ENCODE measurements at places on chromosomes 7 and 10.
A peak's percentile ranks its signal among the peaks of the same experiment; 100 is the strongest.

DNA sequence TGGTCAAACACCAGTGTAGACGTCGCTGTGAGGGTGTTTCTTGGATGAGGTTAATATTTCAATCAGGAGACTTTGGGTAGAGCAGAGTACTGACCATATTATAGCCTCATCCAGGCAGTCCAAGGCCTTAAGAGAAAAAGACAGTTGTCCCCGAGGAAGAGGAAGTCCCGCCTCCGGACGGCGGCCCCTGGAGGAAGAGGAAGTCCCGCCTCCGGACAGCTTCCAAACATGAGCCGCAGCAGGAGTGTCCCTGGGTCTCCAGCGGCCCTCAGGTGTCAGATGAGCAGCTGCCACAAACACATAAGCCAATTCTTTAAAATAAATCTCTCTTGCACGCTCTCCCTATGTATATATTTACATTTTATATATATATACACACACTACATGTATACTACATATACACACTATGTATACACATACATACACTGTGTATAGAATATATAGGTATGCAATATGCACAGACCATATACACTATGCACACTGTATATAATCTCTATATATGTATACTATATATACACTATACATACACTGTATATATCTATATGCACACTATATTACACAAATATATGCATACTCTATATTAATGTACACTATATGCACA lies 37.5 kb downstream of the PWWP2B start:
- H3K36me3 ChIP-seq, result no peaks in the 10 kb centered on the region
- no peaks in the 10 kb centered on the region for H3K27me3 ChIP-seq
- H3K27ac ChIP-seq, result no peak overlapping the region
- H3K4me3 ChIP-seq, result no peak overlapping the region
- peaks cover 7% of the 10 kb centered on the region for H3K4me1 ChIP-seq
- DNase-seq, result peak; percentile 80

- no peaks in the 10 kb centered on the region for H3K36me3 ChIP-seq
- peaks cover 15% of the 10 kb centered on the region for H3K4me1 ChIP-seq
- no peak overlapping the region for H3K4me3 ChIP-seq
- no peak for DNase-seq
Measured at GRCh38 chr7:1859266-1860035, 189.4 kb downstream of the ELFN1 start.

DNA sequence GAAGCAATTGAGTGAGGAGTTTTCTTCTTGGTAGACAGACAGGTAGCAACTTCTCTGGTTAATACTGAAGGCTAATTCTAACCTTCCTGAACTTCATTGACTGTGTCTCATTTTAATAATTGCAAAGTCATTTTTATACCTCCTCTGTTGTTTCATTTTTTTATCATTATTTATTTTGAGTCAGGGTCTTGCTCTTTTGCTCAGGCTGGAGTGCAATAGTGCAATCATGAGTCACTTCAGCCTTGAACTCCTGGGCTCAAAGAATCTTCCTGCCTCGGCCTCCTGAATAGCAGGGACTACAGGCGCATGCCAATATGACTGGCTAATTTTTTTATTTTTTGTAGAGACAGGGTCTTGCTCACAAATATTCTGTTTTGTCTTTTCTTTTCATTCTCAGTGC lies 45.4 kb downstream of the APBB1IP start:
- H3K27me3 ChIP-seq, result no peaks in the 10 kb centered on the region
- peaks cover 85% of the 10 kb centered on the region for H3K4me1 ChIP-seq

DNA sequence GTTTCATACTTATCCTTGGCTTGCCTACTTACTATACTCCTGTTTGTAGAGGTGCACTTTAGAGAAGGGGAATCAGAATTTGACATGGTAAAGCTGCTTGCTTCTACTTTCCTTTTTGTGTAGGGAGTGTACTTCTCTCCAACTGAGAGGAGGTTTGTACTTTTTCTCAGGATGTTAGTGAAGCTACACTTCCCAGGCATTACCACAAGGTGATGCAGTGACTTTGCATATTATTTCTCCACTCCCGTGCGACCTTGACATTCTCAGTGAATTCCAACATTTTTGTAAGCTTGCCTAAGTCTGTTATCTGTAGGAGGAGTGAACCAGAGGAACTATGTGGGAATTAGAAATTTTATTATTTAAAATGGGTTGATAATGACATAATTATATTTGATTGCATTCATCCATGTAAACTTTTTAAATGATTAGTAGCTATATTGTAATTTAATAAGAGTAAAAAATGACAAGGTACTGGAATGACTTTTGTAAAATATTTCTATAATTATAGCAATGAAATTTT lies 5.2 kb downstream of the TAX1BP1 start:
- no peak for DNase-seq
- peaks cover 53% of the 10 kb centered on the region for H3K4me1 ChIP-seq
- no peak overlapping the region for H3K27ac ChIP-seq
- no peak overlapping the region for H3K4me3 ChIP-seq
- H3K36me3 ChIP-seq, result peaks cover 20% of the 10 kb centered on the region

DNA sequence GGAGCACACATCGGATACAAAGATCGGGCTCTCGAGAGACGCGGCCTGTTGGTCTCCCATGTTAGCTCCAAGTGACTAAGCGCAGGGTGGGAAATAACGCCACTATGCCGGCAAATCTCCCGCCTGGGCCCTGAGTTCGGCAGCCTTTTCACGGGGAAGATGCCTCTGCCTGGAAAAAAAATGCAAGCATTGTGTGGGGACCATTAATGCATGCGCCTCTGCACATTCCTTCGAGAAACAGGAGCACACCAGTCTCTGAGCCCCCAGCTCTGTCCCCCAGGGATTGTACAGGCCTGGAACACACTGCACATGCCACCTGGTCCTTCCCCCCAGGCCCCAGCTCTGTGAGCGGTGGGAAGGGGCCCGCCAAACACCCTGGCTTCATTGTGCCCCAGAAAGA lies 44.1 kb downstream of the FBXW4 start:
- no peaks in the 10 kb centered on the region for H3K27me3 ChIP-seq
- no peak overlapping the region for H3K4me3 ChIP-seq
- peaks cover 5% of the 10 kb centered on the region for H3K36me3 ChIP-seq
- no peaks in the 10 kb centered on the region for H3K4me1 ChIP-seq
- no peak for DNase-seq
- no peak overlapping the region for H3K27ac ChIP-seq

DNA sequence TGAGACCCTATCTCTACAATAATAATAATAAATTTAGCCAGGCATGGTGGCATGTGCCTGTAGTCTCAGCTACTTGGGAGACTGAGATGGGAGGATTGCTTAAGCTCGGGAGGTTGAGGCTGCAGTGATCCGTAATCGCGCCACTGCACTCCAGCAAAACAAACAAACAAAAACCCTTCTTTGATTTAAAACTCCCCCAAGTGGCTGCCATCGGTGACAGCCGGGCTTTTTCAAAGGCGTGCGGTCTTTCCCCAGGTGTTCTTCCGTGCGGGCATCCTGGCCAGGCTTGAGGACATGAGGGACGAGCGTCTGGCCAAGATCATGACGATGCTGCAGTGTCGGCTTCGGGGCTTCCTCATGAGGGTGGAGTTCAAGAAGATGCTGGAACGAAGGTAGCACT lies 1.9 kb upstream of the MYH16 start:
- H3K36me3 ChIP-seq, result no peaks in the 10 kb centered on the region
- H3K27me3 ChIP-seq, result peaks cover 5% of the 10 kb centered on the region
- H3K27ac ChIP-seq, result no peak overlapping the region
- DNase-seq, result no peak

- peak; percentile 75 for DNase-seq
- peak overlapping the region; percentile 96 for H3K27ac ChIP-seq
- peaks cover 17% of the 10 kb centered on the region for H3K27me3 ChIP-seq
- peaks cover 22% of the 10 kb centered on the region for H3K4me1 ChIP-seq
- peak overlapping the region; percentile 85 for H3K4me3 ChIP-seq
Measured at GRCh38 chr7:16420649-16421332, 547 bp downstream of the CRPPA start.

DNA sequence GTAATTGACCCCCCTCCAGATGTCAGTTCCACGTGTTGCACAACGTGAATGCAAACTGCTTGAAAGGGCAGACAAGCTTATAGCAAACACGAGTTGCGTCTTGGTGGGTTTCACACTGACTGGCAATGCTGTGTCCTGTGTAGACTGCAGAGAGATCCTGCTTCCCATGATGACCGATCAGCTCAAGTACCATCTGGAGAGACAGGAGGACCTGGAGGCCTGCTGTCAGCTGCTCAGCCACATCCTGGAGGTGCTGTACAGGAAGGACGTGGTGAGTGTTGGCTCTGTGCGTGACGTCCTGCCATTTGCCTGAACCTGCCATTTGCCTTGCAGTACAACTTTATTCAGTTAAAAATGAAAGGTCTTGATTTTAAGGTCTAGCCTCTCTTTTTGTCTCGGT lies 71.1 kb downstream of the INSYN2A start:
- no peak overlapping the region for H3K4me3 ChIP-seq
- no peaks in the 10 kb centered on the region for H3K4me1 ChIP-seq
- H3K36me3 ChIP-seq, result no peaks in the 10 kb centered on the region
- H3K27me3 ChIP-seq, result no peaks in the 10 kb centered on the region
- H3K27ac ChIP-seq, result no peak overlapping the region
- DNase-seq, result no peak

DNA sequence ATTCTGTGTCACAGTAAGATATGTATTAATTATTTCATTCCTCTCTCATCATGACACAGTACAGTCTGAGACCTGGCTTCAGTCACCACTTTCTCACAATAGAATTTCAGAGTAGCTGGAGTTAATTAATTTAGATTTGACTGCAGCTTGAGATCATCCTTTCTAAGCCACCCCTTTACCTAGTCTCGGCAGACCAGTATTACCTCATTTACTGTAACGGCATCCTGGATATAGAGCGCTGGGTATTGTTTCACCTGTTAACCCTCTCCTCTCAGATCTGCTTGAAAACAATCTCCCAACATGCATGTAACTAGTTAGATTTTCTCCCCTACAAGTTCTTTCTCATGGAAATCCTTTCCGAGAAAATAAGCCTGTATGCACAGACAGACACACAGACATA lies 1057.5 kb downstream of the GATA3 start:
- no peaks in the 10 kb centered on the region for H3K4me1 ChIP-seq
- H3K4me3 ChIP-seq, result no peak overlapping the region
- no peaks in the 10 kb centered on the region for H3K27me3 ChIP-seq
- DNase-seq, result no peak

- H3K4me1 ChIP-seq, result peaks cover 9% of the 10 kb centered on the region
- DNase-seq, result no peak
- H3K36me3 ChIP-seq, result no peaks in the 10 kb centered on the region
- peaks cover 8% of the 10 kb centered on the region for H3K27me3 ChIP-seq
- H3K27ac ChIP-seq, result no peak overlapping the region
Measured at GRCh38 chr7:100489824-100490223, 6.1 kb downstream of the NYAP1 start.

- H3K27me3 ChIP-seq, result no peaks in the 10 kb centered on the region
- H3K27ac ChIP-seq, result no peak overlapping the region
- H3K4me1 ChIP-seq, result peaks cover 87% of the 10 kb centered on the region
- peaks cover 24% of the 10 kb centered on the region for H3K36me3 ChIP-seq
- H3K4me3 ChIP-seq, result no peak overlapping the region
Measured at GRCh38 chr7:55561690-55562089, 10.6 kb downstream of the VOPP1 start.

DNA sequence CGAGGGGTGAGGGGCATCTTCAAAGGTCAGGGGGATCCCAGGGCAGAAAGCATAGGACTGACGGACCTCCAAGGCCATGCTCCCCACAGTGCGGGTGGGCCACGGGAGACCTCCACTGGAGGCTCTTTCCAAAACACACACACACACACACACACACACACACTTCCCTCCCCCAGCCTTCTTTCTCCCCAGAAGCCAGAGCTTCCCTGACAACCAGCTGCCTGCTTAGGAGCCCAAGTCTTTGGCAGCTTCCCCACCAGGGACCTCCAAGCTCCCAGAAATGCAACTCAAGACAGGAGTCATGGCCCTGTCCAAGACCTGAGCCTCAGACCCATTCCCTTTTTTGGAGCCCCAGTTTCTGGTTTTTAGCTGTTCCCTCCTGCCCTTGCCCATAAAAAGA lies 710 bp upstream of the C10orf105 start:
- no peak overlapping the region for H3K4me3 ChIP-seq
- H3K27me3 ChIP-seq, result no peaks in the 10 kb centered on the region
- H3K27ac ChIP-seq, result no peak overlapping the region
- H3K36me3 ChIP-seq, result no peaks in the 10 kb centered on the region
- peaks cover 41% of the 10 kb centered on the region for H3K4me1 ChIP-seq

- H3K4me3 ChIP-seq, result no peak overlapping the region
- no peak overlapping the region for H3K27ac ChIP-seq
- no peaks in the 10 kb centered on the region for H3K4me1 ChIP-seq
- H3K36me3 ChIP-seq, result no peaks in the 10 kb centered on the region
- H3K27me3 ChIP-seq, result peaks cover 1% of the 10 kb centered on the region
Measured at GRCh38 chr10:116587878-116588591, 2.7 kb upstream of the PNLIPRP1 start.

GRCh38 chr10:61110188-61110844 lies 166.3 kb upstream of the RHOBTB1 start:
- H3K4me3 ChIP-seq, result no peak overlapping the region
- peaks cover 3% of the 10 kb centered on the region for H3K27me3 ChIP-seq
- no peaks in the 10 kb centered on the region for H3K36me3 ChIP-seq
- no peaks in the 10 kb centered on the region for H3K4me1 ChIP-seq
- no peak overlapping the region for H3K27ac ChIP-seq

DNA sequence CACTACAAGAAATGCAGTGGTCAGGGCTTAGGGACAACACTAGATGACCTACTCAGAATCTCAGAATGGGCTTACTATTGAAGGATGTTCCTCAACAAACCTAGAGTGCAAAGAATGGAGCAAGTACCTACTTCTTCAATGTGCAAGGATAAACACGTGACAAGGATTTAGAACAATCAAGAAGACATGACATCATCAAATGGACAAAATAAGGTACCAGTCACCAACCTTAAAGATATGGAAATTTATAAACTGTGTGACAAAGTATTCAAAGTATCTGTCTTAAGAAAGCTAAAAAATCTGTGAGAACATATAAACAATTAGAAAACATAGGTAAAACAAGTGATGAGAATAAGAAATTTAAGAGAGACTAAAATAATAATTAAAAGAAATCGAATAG lies 656.1 kb downstream of the ZWINT start:
- DNase-seq, result no peak
- no peaks in the 10 kb centered on the region for H3K4me1 ChIP-seq
- no peaks in the 10 kb centered on the region for H3K36me3 ChIP-seq
- no peak overlapping the region for H3K27ac ChIP-seq
- no peak overlapping the region for H3K4me3 ChIP-seq

DNA sequence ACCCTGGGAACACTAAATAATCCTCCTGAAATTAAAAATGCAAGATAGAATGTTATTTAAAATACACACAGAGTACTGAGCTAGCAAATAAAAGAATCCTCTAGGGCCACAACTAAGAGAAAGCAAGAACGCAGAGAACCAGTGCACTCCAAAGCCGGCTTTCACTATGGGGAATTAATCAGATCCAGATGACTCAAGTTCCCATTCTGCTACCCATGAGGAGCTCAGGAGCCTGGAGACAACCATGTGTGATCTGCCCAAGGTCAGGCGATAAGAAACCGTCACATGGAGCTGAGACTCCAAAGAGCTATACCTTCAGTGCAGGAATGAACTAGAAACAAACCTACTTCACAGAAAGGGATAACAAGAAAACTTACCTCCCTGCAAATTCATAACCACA lies 19.5 kb upstream of the CYREN start:
- no peak for DNase-seq
- H3K4me1 ChIP-seq, result peaks cover 12% of the 10 kb centered on the region
- no peak overlapping the region for H3K27ac ChIP-seq
- no peak overlapping the region for H3K4me3 ChIP-seq
- no peaks in the 10 kb centered on the region for H3K27me3 ChIP-seq

All from activated naive CD8-positive, alpha-beta T cell treated with anti-CD3 and anti-CD28 coated beads, Interleukin-2, amount 50 U/mL, for 24 hours (primary cell).